HT1080 (cell line): ENCODE measurements at places on chromosomes 11 and 22.
A peak's percentile ranks its signal among the peaks of the same experiment; 100 is the strongest.

GRCh38 chr22:16962501-16962900 lies 45.5 kb downstream of the GAB4 start:
- no peak for DNase-seq

- DNase-seq = no peak
These were observed 20.3 kb downstream of the TMPRSS5 start for GRCh38 chr11:113685654-113686359.

GRCh38 chr22:32764330-32765131 lies 37.0 kb upstream of the TIMP3 start:
- DNase-seq = peak; percentile 44

DNA sequence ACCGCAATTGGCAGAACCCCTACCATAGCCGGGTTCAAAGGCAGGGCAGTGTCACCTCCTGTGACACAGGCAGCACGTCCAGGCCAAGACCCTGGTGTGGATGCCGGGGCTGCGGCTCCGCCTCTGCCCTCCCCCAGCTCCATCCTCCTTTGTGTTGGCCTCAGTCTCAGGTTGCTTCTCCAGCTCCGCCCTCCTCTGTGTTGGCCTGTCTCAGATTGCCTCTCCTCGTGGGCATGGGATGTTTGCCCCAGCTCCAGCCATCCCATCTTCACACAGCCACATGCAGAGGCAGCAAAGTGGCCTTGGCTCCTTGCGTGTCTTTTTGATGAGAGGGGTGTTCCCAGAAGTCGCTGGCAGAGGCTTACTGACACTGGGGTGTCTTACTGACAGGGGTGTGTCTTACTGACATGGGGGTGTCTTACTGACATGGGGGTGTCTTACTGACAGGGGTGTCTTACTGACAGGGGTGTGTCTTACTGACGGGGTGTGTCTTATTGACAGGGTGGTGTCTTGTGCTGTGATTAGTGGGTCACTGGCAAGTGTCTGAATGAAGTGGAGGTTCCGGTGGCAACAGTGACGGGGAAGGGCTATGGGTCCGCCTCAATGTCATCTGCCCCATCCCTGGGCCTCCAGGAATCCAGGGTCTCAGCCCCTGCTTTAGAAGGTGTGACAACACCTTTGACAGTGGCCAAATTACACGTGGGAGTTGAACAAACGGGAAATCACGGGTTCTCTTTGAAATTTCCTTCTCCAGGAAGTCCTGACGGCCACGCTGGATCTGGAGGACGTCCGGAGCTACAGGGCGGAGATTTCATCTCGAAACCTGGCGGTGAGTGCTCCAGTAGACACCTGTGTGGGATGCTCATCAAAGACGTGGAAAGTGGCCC lies 24.9 kb downstream of the NADSYN1 start:
- DNase-seq = no peak

DNA sequence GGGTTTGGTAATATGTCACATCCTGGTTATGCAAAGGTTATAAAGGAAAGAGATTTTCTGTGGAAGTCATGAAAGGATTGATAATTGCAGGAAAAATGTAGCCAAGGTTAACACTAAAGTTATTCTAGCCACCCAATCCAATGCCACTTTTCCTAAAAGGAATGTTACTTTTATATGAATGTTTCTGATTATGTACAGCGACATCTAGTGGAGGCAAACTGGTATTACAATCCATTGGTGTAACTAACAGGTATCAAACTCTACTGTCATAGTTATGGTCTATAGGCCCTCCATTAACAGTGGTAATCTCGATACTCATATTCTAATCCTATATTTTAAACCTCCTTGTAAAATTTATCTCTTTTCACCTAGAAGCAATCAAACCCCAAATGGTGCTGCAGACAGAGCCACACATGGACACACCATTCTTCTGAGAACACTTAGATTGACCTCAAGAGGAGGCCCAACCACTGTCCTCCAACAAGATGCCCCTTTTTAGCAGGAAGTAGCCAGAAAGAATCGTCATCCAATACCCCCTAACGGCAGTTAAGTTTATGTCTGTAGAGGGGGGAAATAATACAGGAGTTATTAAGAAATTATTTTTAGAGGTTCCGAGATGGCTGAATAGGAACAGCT lies 74.9 kb upstream of the RAG2 start:
- peak; percentile 31 for DNase-seq

DNA sequence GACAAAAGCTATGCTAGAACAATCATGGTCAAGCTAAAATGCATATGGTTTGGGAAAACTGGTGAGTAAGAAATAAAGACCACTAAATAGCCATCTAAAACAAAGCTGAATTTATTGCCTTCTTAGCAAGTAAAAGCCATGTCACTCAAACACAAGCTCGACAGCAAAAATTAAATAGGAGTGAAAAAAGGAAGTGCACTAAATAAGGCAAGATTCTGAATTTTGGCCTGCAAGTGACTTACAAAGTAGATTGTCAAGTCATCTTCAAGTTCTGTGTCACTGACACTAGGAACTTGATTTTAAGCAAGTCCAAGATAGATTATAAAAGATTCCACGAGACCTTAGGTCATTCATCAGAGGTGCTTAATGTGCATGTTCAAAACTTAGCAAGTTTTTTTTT lies 27.4 kb downstream of the TUG1 start:
- no peak for DNase-seq

GRCh38 chr11:4543561-4543960 lies 1.4 kb upstream of the OR52M1 start:
- peak; percentile 66 for DNase-seq

DNA sequence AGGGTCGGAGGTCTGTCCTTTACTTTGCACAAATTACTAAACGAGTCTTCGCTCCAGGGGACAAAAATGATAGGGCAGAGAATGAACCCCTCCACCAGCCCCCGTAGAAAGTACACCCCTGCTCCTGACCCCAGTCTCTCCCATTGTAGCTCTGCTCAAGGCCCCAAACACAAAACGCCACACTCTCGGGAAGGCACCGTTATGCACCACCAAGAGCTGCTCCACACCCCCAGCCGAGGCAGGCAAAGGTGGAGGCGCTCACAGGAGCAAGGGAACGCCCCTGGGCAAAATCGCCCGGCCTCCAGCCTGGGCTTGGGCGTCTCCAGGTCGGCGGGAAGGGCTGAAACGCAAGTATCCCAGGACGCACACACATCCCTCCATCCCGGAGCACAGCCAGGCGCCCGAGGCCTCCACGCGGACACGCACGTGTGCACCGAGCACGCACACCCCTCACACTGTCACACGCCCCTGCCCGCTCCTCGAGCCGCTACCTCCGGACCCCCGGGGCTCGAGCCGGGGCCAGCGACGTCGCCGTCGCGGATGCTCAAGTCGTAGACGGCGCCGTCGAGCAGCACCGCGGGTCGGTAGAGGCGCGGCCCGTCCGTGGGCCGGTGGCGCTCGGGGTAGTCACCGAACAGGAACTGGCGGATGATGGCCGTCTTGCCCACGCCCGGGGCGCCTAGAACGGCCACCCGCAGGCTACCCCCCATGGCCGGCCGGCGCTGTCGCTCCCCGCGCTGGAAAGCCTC lies 786 bp downstream of the RASL10A start:
- no peak for DNase-seq

DNA sequence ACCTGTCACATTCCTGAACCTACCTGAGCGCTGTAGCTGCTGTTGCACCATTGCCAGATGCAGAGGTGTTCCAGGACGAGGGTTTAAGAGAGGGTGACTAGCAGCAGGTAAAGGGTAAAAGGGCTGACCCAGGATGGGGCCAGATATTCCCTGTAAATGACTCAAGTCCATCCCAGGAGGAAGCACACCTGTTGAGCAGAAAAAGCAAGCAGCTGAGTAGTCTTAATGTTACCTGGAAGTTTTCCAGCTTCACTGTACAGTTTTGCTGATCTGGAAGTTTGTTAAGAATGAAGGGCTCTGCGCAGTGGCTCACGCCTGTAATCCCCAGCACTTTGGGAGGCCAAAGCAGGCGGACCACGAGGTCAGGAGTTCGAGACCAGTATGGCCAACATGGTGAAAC lies 41.3 kb downstream of the DRG1 start:
- DNase-seq = no peak

GRCh38 chr11:132858223-132858622 lies 674.1 kb downstream of the OPCML start:
- peak; percentile 50 for DNase-seq

- DNase-seq = no peak
These were observed 129.6 kb downstream of the BARX2 start for GRCh38 chr11:129505266-129505665.

GRCh38 chr22:25363474-25363873 lies 144.0 kb downstream of the CRYBB2 start:
- no peak for DNase-seq

DNA sequence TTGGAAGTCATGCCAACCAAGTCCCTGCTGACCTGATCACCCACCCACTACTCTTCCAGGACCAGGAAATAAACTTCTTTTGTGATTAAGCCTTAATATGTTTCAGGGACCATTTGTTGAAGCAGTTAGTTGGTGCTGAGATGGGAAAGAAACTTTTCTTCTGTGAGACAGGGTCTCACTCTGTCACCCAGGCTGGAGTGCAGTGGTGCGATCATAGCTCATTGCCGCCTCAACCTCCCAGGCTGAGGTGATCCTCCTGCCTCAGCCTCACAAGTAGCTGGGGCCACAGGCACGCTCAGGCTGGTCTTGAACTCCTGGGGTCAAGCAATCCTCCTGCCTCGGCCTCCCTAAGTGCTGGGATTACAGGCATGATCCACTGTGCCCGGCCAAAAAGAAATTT lies 10.6 kb downstream of the SUSD2 start:
- no peak for DNase-seq

GRCh38 chr11:45176996-45177395 lies 30.6 kb downstream of the PRDM11 start:
- DNase-seq = no peak

DNA sequence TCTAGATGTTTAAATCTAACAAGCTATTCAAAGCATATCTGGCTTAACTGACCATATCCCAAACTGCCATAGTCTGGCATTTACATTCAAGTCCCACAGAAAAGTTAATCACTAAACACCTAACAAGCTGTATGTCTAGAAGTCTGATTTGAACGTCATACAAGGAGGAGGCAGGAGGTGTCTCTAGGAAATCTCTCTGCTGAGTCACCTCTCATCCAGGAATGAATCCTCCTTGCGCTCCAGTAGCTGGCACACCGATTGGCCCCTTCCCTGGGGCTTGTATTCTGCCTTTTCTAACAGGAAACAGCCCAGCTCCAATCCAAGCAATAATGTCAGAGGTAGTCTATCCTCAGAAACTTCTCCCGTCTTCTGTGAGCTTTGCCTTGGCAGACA lies 31.8 kb downstream of the FEZ1 start:
- peak; percentile 66 for DNase-seq

GRCh38 chr22:22896601-22897000 lies 9.0 kb downstream of the IGLL5 start:
- DNase-seq = no peak

DNA sequence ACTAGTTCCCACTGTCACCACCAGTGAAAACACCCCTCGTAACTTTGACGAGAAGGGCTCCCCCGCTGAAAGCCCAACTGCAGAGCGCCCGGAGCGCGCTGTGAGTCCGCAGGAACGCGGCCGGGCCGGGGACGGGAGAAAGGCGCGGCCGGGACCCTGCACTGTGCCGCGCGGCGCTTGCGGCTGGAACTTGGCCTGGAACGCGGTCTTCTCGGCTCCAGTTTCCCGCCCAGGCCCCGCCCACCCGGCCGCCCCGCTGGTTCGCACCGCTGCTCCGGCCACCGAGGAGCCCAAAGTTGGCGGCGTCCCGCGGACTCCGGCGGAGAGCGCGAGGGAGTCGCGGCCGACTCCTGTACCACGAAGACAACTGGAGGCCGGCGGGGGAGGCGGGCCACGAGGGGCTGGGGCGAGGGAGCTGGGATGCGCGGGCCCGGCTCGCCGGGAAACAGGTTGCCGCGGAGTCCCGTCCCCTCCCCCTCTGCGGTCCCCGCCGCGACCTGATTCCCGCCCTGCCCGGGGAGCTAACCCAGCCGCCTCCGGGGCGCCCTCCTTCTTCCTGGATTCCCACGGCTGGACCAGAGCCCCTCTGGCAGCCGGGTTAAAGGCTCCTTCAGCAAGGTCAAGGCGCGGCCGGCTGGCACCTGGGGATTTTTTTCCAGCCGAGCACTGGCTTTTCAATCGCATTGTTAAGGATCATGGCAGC lies 3.4 kb downstream of the TENM4 start:
- peak; percentile 60 for DNase-seq

DNA sequence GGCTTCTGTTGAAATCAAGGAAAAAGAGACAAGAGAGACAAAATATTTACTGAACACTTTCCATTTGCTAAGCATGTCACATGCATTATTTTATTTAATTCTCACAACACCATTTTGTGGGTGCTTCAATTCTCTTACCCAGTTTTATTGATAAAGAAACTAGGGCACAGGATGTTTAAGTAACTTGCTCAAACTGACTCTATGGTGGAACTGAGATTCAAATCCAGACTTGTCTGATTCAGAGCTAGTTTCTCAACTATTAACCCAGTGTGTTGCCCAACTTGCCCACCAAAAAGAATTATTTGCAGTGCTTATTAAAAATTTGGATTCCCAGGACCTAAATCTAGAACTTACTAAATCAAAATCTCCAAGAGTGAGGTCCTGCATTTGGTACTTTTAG lies 21.5 kb upstream of the MSANTD4 start:
- no peak for DNase-seq

- no peak for DNase-seq
These were observed 17.4 kb upstream of the OR9I1 start for GRCh38 chr11:58142761-58143160.

GRCh38 chr22:29469755-29470154 lies 10.3 kb upstream of the NEFH start:
- DNase-seq = no peak

DNA sequence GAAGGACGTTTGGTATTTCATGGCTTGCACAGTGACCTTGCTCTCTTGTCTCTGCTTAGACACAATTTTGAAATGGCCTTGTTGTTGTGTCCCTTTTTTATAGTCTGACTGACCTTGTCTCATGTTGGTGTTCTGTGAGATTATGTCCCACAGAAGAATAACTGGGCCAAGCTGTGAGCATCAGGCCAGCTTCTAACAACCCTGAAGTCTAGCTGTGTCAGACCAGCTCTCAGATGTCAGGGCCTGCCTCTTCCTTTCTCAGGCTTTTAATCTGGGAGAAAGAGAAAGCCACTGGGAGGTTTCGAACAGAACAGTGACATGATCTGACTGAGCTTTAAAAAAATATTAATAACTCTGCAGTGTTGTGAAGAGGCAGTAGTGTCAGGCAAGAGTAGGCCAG lies 2.0 kb upstream of the UEVLD start:
- DNase-seq = no peak

GRCh38 chr11:11311169-11311568 lies 41.9 kb downstream of the CSNK2A3 start:
- no peak for DNase-seq

DNA sequence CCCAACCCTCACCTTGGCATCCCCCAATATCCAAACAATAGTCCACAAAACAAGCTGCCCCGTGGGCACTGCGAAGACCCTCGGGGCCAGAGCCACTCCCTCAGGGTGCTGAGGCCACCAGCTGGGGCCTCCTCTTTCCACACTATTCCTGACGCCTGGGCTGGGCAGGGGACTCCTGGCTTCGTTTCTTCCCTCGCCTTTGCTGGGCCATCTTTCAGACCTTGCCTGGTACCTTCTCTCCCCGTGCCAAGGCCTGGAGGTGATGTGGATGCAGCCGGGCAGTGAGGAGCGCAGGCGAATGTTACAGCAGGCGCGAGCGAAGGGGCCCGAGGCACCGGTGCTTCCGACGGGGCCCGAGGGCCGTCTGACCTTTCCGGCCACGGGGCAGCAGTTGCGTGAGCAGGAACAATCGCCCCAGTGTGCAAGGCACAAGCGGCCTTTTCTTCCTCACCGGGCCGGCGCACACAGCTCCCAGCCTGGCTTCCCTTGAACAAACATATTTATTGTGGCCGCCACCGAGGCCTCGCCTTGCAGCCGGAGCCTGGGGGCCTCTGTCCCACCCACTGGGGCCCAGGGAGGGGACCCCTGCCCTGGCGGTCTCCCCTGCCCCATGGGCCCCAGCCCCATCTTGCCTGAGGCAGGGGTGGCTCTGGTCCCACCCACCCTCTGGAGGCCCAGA lies 32.6 kb upstream of the KCNQ1OT1 start:
- DNase-seq = no peak
